ENCODE measurements at places on chromosomes 1 and 21. TPM values are rescaled to one million over a fixed set of nuclear protein-coding genes. Genes with fewer than 3 reads are reported as not detected.
A peak's percentile ranks its signal among the peaks of the same experiment; 100 is the strongest.

GRCh38 chr1:34898330-34898761, 31.1 kb downstream of the DLGAP3 start:
- DNase-seq = no peak

DNA sequence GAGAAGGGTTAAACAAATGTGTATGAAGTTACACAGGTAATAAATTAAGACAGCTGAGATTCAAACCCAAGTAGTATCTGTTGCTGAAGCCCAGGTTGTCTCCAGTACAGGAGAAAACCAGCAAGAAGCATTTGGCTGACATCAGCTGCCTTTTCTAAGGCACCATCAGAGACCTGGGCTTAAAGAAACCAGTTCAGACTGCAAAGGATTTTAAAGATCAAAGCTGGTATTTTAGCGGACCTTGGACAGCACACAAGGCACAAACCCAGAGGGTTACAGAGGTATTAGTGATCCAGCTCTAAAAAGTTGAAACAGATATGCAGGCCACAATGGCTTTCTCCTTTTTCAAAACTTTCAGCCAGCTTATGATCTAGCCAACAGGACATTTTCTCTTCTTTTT, 23.4 kb downstream of the BEND5 start:
- no peak for DNase-seq

GRCh38 chr1:9630331-9631111, 21.0 kb upstream of the PIK3CD start:
- no peak for DNase-seq

DNA sequence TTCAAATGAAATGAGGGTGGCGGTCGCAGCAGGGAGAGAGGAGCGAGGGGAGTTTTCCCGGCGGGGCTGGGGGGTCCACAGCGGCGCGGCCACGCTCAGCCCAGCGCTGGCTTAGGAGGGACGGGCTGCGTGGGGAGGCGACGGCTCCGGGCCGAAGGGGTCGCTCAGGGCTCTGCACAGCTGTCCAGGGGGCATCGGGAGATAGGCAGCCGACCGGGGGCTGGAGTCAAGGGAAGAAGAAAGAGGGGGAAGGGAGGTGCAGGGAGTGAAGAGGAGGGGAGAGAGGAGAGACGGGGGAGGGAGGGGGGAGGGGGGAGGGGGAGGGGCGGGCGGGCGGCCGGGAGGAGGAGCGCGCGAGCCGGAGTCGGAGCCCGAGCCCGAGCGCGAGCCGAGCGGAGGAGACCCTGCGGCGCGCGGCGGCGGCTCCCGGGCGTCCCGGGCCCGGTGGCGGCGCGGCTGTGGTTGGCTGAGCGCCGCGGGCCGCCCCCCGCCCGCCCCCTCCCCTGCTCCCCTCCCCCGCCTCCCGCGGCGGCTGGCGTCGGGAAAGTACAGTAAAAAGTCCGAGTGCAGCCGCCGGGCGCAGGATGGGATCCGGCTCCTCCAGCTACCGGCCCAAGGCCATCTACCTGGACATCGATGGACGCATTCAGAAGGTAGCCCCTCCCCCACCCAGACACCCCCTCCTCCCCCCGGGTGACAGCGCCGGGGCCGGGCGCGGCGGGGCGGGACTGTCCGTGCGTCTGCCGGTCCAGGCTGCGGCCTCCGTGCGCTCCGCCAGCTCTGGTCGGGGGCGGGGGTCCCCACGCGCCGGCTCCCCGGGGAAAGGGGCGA, at the start of gene PDE9A:
TSS of gene PDE9A (plus strand) at position 391 of the 831 bp plus-strand sequence. CDS start at position 585, 194 bp downstream.
- peak; percentile 89 for DNase-seq

- DNase-seq = no peak
Observed at GRCh38 chr1:43531107-43531905, 623 bp downstream of the PTPRF start.

DNA sequence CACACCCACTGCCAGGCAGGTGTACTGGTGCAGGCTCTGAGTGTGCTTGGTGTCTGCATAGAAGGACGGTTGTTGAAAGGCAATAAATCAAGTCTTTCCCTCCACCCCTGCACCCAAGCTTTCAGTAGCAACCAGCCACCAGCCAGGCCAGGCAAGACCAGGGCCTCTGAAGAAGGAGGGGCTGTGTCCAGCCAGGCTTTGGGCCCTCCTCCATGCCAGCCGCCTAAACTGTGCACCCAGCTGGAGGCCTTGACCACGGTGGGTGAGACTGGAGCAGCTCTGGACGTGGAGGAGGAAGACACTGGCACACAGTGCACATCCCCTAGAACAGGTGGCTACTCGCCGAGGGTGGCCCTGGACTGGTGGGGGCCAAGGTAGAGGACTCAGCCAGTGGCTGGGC, 4.9 kb downstream of the OLIG2 start:
- DNase-seq = peak; percentile 48

DNA sequence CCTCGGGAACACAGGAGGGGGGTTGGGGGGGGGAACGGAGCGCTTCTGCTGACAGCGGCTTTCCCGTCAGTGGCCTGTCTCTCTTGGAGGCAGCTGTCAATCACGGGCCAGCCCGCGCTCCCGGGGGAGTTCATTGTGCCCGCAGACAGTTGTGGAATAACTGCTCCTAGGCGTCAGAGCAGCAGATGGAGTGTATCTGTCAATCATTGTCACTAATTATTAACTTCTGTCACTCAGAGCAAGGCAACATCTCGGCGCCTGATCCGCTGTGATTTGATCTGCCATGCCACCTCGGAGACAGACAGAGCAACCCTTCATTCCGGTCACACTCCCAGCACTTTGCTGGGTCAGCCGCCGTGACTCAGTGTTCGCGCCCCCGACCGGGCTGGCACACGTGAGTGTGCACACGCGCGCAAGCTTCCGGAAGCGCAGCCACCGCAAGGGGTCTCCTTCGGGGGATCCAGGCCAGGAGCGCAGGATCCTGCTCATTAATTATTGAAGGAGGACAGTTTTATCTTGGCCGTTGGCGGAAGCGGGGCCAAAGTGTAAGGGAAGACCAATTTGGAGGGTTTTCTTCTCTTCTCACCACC, 75.8 kb downstream of the RRAGC start:
- no peak for DNase-seq

GRCh38 chr21:44593598-44594405, 1.5 kb upstream of the KRTAP10-6 start:
- DNase-seq = no peak

DNA sequence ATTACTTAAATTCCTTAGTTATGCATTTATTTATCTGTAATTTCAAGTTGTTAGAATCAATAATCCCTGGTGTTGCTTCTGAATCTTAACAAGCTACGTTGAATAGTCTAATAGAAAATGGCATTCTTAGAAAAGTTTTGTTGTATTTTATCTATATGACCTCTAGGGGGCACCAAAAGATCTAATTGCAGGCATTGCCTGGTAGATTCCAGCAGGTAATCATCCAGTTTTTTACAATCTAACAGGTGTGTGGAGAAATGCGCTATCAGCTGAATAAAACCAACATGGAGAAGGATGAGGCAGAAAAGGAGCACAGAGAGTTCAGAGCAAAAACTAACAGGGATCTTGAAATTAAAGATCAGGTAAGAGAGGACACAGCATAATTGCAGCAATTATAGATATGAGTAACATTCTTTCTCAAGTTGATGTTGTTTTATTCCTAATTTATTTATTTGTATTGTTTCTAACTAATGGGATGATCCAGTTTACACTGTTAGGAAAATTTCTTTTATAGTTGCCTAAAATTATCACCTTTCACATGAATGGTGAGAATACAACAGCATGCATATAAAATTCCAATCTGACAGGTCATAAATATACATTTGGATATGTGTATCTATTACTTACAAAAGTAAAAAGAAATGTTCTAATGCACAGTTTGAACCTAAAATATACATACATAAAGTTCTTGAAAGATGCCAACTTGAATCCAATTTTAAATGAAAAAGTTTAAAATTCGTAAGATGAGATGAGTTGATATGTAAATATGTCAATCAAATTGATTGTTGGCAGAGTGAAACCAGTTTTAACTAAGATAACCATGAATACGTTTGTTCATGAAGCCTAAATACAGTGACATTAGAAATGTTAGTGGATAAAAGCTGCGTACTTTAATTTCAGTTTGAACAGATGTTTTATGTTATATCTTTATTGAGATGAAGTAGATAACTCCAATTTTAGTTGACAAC, 88.4 kb downstream of the SDCCAG8 start:
- DNase-seq = peak; percentile 37

DNA sequence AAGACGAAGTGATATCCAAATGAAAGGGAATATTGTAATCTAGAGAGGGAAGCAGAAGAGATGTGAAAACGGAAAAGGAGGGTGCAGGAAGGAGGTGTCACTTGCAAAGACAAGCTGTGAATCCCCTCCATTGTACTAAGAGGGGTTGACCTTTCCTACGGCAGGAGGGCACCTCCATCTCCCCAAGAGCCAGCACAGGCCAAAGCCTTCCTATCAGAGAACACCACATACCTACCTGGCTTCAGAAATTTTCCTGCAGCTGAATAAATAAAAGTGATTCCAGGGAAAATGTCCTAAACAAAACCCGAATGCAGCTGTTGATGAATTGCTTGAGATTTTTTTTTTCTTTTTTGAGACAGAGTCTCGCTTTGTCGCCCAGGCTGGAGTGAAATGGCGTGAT, 14.3 kb downstream of the KANK4 start:
- no peak for DNase-seq

- no peak for DNase-seq
Observed at GRCh38 chr1:161094481-161094880, 3.7 kb upstream of the KLHDC9 start.

DNA sequence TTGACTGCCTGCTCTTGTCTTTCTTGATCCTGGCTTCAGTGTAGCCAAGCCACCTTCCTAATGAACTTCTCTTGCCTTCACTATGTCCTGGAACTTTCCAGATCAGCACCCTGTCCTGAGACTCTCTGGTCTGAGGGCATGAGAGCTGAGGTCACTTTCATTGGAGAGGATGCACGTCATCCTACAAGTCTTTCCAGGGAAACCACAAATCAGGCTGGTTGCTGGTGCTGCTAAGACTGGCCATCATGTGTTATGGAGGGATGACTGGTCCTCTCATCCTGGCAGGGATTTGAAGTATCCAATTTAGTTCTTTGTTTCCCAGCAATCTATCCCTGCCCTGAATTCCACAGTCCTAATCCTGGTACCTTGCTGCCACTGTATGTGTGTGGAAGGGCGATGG, 228.6 kb downstream of the GPATCH2 start:
- no peak for DNase-seq

DNA sequence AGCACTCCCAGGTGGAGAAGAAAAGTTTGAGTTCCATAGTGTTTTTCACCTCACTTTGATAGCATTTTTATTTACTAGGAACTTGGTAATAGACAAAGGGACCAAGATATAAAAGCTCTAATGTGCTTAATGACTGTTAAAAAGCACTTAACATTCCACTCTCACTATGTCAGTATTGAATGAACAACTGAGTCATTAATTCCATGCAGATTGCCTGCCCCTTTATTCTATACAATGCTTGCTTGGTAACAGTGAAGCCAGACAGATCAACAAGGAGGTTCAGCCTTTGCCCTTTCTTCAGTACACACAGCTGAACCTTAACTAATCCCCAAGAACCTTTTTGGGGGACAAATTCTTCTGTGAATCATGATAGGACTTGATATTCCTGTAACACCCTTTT, 425.5 kb downstream of the NUF2 start:
- DNase-seq = no peak

DNA sequence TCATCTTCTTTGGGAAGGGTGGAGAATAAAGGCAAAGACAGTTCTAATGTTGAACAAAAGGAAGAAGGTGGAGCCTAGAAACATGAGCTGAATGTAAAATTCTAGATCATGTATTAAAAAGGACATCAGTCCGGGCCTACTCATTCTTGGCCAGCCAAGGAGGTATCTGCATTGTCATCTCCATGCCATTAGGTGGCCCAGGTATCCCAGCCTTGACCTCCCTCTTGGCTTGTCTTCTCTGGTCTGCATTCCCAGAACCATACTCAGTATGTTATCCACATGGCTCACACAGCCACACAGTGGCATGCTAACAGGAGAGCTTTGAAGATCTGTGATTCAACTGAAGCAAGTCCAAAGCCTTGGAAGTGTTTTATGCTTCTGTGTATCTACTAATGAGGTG, 369.8 kb upstream of the KAZN start:
- no peak for DNase-seq

DNA sequence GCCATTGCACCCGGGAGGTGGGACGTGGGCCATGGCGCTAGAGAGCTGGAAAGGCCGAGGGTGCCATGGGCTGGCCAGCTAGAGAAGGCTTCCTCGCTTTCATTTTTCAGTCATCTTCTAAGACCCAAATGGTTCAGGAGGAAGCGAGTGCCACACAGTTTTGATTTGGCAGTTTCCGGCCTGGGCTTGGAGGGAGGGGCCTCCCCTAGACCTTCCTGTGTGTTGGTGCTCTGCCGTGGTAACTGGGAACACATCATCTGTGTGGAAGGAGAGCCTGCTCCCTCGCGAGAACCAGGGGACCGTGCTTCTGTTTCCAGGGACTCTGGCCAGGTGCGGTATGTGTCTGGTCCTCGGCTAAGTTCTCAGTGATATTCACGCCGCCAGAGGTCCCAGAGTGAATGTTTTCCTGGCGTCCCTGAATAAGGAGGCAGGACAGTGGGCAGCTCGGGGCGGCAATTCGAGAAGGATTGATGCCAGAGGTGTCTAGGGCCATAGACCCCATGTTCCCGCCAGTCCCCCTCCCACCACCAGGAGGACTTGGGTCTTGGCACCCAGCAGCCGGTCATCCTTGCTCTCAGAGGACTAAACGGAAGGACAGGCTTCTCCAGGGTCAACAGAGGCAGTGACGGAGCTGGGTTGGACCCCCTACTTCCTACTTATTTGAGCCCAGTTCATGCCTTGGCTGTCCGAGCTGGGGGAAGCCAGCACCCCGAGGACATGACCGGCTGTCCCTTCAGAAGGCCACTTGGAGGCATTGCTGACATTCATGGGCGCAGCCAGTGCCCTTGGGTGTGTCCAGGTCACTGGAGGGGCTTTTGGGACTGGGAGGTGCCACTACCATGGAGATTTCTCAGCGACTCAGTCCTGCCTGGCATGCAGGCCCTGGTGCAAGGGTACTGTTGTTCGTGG, 2.7 kb upstream of the NPHP4 start:
- DNase-seq = no peak

DNA sequence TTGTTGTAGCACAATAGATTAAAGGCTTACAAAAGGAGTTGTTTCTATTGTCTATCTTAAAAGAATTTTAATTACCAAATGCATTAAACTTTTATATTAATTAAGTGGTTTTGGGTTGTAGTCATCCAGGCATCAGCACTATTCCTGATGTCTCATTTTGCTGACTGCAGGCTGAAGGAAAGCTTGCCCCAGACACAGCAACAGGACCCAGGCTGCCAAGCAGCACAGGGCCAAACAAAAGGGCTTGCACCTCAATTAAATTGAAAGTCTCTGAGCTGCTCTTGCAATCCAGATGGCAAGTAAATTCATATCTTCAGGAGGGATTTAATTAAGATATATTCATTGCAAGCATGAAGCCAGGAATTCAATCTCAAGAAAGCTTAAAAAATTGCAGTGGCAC, 80.7 kb upstream of the CHODL start:
- DNase-seq = no peak

Gene PLXNA2
- 37.9 TPM for total RNA-seq

Gene RAB7B
- total RNA-seq = under 0.01 TPM

Gene ATP1A2
- total RNA-seq = 45.7 TPM

Gene IRF6
- total RNA-seq = 0.41 TPM

Gene ARHGEF10L
- total RNA-seq = 25.7 TPM

Gene SAMD13
- 5.3 TPM for total RNA-seq

Gene ELK4
- total RNA-seq = 6.9 TPM

Gene SPRR2G
- total RNA-seq = not detected

Gene OR2L3
- total RNA-seq = 0.41 TPM

Gene PARK7
- 160 TPM for total RNA-seq

Measured in frontal cortex (tissue), 4 donors.